ENCODE measurements at places on chromosomes 1 and 21.

DNA sequence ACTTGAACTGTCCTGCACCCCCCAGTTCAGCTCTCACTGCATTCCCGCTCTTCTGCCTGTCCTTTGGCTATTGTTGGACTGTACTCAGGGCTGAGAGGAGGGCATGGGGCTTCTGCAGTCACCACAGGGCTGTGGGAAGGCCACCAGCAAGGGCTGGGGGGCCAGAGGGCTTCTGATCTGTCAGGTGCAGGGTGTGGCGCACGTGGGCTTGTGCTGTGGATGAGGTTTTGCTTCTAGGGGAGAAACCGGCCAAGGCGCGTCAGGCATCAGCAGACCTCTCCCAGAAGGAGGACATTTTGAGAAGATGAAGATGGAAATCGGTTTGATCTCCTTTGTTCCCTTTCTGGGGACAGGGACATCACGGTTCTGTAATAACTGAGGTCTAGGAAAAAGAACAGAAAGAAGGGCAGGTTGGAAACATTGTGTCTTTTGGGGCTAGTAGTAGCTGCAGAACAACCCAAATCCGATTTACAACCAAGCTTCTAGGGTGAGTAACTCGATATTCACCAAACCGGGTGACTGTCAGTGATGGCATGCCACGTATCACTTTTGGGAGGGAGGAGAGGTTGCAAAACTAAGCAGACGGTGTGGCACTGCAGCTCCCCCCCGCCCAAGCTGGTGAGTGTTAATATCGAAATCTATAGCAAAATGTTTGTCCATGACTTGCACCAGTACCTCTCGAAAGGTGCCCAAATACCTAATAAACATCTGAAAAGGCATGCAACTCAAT lies 40.9 kb downstream of the AGPAT3 start:
- DNase-seq = no peak

- DNase-seq = peak; percentile 82
These were observed 87.5 kb upstream of the SGIP1 start for GRCh38 chr1:66446261-66447001.

DNA sequence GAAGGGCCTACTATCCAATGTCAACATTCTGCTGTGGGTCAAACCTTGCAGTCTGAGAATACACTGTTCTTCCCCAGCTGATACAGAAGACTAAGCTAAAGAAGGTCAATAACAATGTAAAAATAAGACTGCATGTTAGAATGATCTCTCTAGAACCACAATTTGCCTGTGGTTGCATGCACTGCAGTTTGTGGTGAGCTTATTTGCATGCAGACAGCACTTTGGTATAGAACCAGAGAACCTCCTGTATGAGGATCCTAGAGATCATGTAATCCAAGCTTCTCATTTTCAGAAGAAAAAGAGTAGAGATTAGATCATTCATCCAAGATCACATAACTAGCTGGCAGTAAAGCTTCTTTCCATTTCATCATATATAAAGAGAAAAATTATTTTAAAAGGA lies 15.8 kb downstream of the SYNJ1 start:
- DNase-seq = no peak

GRCh38 chr1:107897438-107898345 lies 67.3 kb downstream of the VAV3 start:
- DNase-seq = no peak

DNA sequence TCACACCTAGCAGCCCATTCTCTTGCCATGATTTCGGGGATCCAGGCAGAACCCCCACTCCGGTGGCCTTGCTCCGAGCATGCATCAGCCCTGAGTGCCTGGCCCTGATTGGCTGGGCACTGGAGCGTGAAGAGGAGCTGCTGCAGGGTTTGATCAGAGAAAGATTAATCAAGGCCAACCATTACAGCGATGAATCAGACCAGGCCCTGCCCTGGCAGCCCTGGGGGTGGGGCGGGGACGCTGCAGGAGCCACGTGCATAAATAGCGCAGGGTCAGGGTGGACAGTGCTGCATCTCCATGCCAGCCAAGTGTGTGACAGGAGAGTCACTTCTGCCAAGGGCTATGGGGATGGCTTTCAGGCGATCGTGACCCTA lies 3.4 kb upstream of the FAM131C start:
- DNase-seq = peak; percentile 64

DNA sequence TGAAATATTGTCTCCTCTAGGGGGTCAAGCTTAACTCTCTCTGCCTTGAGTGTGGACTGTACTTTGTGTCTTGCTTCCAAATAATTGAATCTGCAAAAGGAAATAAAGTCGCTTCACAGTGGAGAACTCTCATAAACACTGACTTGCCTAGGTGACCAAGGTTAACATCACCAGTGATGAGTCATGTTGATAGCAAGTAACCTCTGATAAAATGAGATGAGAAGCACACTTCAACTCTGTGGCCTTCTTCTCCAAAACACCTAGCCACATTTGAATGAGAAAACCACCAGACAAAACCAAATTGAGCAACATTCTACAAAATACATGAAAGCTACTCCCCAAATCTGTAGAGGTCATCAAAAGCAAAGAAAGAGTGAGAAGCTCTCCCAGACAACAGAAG lies 37.6 kb downstream of the PDE4B start:
- peak; percentile 45 for DNase-seq

DNA sequence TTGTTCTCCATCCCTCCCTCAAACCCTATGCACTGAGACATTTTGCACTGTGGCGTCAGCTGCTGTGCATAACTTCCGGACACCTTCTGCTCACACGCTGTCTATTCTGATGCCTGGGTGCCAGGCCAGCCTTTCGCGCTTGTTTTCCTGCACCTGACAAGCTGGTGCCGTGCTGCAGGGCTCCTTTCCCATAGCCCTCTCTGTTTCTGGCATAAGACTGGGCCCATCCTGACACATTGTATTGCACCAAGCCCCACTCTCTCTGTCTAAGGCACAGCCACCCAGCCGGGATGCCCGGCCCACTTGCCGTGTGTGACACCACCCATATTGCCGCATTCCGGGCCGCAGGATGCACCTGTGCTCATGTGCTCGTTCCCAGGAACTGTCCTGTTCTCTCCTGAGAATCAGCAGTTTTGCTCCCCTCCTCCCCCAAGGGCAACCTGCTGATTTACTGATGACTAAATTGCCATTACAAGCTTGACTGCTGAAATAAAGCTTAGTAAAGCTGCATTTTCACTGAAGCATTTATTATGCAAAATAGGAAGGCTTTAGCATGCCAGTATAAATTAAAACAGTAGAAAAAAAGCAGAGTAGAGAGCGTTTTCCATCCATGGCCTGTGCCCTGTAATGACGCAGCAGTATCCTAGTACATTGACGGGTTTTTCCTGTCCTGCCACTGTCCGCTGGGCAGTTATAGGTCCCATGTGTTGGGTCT lies 88.0 kb downstream of the CD247 start:
- no peak for DNase-seq

DNA sequence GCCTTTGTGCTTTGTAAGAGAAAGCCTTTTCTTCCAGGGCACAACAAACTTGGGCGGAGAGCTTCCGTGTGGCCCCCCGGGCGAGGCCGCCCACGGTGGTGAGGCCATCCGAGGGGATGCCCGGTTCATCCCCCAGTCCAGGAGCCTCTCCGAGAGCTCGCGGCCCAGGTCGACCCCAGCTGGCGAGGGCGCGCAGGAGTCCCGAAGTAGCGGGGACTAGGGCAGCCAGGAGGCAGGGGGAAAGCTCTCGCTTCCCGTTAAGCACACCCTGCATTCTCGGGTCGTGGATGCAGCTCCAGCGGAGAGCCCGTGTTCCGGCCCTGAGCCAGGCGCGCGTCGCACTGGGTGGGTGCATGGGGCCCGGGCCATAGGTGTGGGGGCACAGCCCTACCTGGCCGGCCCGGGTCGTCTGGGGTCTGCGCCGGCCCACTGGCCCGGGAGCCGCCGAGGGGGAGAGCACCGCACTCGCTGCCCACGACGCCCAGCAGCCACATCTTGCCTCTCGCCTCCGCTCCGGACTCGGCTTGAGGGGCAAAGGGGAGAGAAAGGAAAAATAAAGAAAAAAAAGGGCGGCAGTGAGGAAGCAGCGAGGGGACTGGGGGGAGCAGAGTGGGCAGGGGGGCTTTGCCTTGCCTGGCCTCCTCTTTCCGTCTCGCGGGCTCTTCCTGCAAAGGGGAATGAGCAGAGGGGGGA lies 1.8 kb downstream of the RNF220 start:
- DNase-seq = peak; percentile 10

GRCh38 chr21:42959728-42960127 lies 14.6 kb upstream of the PKNOX1 start:
- no peak for DNase-seq
